NCI-H1048 (cell line): ENCODE measurements at places on chromosomes 4 and X.

GRCh38 chr4:38090455-38091246, 130.5 kb downstream of the PTTG2 start:
- DNase-seq = no peak

- DNase-seq = no peak
These were observed 714.1 kb downstream of the FAT4 start for GRCh38 chr4:126028876-126029275.

- DNase-seq = no peak
These were observed 104.6 kb downstream of the PSAPL1 start for GRCh38 chr4:7330031-7330596.

- no peak for DNase-seq
These were observed 40.9 kb upstream of the NYX start for GRCh38 chrX:41406201-41406600.

GRCh38 chr4:90127706-90128345, 632 bp downstream of the CCSER1 start:
- no peak for DNase-seq

- DNase-seq = no peak
These were observed 27.2 kb downstream of the EPGN start for GRCh38 chr4:74335341-74336021.

DNA sequence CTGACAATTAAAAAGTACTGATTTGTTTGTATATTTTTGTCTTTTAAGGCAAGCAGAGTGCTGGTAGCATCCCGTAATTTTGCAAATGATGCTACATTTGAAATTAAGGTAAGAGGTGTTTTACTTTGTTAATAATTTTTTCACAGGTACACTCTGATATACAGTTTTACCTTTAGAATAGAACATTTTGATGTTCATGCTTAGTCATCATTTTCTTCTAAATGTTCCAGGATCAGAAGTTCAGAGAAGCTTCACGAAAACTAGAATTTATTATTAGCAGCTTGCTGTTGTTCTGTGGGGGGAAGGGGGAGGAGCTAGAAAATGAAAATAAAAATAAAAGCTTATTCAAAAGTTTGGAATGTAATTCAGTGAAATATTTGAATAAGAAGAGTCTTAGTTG, 5.5 kb downstream of the PDHA1 start:
- no peak for DNase-seq

DNA sequence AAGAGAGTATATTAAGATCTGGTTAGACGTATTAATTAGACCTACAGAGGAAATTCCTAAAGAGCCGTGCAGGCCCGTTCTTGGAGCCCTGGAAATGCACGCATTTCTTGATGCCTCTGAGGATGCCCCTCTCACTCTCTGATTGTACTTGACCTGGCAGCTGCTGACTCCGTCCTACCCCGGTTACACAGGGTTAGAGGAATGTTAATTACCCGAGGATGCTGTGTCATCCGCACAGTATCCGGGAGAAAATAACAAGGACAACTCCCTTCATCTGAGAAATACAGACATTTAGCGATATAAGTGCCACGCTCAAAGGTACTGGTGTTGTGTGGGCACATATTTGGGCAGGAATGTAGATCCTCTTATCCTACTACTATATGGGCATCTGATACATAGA, 404.6 kb upstream of the FAT1 start:
- DNase-seq = no peak
